Smooth muscle cell of the brain vasculature (primary cell): ENCODE measurements at places on chromosomes 12 and 14.

- no peak for DNase-seq
Observed at GRCh38 chr14:58785701-58786100, 147.9 kb downstream of the DACT1 start.

DNA sequence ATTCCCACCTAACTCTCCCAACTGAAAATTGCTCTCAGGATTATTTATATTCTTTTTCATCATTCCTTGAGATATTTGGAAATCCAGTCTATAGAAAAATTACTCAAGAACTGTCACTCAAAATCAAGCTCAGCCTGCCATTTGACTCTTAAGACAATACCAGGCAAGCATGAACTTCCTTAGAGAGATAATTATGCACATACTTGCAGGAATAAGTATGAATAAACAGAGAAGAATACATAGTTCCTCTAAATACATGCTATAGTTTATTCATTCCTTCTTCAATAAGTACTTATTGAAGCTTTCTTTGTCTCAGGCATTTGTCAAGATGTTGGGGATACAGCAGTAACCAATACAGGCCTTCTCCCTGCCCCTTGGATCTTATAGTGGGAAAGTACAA lies 154.1 kb downstream of the SRGAP1 start:
- DNase-seq: no peak

DNA sequence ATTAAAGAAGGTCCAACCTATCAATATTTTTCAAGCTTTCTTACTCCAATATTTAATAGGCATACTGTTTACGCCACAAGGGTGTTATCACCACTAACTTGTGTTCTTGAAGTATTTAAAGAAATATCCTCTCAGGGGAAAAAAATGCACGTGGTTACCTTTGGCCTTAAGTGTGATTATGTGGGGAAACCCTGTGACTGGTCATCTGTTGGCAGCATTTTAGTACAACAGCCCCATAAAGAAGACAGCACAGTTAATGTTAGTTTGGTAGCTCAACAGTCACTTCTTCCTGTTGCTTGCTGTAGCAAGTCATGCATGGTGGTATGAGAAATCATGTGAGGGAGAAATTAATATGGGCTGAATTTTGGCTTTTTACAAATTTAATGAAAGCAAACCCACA lies 1021.5 kb upstream of the TMEM132C start:
- no peak for DNase-seq

- no peak for DNase-seq
Observed at GRCh38 chr12:3398196-3398789, 92.7 kb upstream of the PRMT8 start.

- DNase-seq: no peak
Observed at GRCh38 chr12:119828300-119828699, 48.8 kb downstream of the CIT start.

DNA sequence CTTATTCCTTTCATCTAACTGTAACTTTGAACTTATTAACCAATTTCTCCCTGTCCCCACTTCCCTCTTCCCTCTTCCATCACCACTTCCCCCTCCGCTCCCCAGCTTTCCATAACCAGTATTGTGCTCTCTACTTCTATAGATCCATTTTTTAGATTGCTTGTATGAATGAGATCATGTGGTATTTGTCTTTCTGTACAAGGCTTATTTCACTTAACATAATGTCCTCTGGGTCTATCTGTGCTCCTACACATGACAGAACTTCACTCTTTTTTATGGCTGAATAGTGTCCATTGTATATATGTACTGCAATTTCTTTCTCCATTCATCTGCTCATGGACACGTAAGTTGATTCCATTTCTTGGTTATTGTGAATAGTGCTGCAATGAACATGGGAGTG lies 14.4 kb downstream of the ERP27 start:
- no peak for DNase-seq

GRCh38 chr12:95116341-95116740 lies 42.9 kb upstream of the NR2C1 start:
- DNase-seq: no peak

- no peak for DNase-seq
Observed at GRCh38 chr12:19855851-19856250, 416.6 kb downstream of the AEBP2 start.

DNA sequence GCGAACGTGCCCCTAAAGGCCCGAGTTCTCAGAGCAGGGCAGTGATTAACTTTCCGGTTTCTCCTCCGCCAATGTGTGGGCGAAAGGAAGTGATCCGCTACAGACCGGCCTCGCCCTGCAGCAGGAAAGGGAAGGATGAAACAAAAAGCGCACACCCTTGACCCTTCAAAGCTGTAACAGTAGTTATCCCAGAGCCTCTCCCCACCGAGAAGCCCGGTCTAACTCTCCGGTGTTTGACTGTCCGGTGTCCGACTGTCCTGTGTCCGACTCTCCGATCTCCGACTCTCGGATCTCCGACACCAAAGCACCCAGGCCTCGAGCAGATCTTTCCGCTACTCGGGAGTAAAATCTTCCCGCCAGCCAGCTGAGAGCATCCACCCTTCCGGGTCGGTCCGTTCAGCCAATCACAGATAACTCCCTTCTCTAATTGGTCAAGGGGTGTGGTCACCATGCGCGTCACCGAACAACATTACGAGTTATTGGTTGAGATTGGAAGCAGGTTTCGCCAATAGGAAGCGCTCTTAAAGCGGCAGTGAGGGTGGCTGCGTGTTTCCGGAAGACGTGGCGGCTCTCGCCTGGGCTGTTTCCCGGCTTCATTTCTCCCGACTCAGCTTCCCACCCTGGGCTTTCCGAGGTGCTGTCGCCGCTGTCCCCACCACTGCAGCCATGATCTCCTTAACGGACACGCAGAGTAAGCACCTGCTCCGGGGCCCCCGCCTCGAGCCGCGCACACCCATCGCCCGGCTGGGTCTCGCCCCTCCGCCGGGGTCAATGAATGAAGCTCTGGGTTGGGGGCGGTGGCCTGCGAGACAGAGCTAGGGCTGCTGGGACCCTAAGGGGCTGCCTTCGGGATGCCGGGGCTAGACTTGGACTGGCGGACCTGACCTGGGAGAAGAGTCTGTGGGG lies at the start of the genes GOLT1B and RECQL:
TSS of gene GOLT1B (plus strand) at position 532 of the 906 bp plus-strand sequence. CDS start at position 667, 135 bp downstream.
TSS of gene RECQL (minus strand) at position 378 of the 906 bp plus-strand sequence. CDS start 2,065 bp downstream, outside the sequence.
- DNase-seq: peak; percentile 96

DNA sequence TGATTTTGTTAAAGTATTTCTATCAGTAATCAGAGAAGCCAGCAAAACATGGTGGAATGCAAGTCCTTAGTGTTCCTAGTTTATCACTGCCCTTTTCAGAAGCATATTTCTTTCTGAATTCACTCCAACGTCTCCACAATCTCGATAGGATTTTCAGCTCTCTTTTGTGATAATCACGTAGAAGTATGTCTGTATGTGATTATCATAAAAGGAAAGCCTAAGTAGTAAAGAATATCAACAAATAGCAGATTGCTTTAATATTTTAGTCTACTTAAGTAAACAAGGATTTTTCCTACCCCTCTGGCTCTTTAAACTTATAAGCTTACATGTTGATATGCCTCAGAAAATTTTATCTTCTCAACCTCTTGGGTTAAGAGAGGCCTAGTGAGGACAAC lies 147.4 kb upstream of the NUDT4 start:
- DNase-seq: no peak

GRCh38 chr12:111448266-111448830 lies 42.6 kb downstream of the SH2B3 start:
- DNase-seq: no peak

- DNase-seq: no peak
Observed at GRCh38 chr14:64844969-64845536, 34.7 kb downstream of the SPTB start.

DNA sequence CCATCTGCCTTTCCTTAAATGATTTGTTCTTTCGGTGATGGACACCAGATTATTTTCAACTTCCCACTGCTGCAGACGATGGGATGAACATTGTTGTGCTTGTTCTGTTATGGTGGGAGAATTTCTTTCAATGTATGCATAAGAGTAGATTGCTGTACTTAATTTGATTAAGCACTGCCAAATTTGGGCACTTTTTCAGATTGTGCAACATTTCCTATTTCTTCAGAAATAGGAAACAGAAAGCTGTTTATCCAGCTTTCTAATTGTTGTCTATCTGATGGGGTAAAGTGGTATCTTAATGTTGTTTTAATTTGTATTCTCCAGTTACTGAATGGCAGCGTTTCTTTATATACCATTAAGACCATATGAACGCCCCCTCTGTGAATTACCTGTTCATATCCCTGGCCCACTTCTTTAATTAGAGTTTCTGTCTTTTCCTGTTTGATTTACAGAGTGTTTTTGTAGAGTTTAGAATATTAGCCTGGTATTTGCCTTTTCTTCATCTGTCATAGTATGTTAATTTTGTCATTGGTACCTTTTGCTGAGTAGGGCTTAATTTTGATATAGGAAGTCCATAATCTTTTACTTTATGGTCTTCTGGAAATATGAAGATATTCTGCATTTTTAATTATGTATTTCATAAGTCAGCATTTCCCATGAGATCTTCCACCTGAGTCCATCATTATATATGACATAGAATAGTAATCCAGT lies 59.6 kb downstream of the DIP2B start:
- no peak for DNase-seq

GRCh38 chr12:58711974-58712373 lies 208.3 kb downstream of the LRIG3 start:
- peak; percentile 17 for DNase-seq

GRCh38 chr14:104086210-104086660 lies 735 bp downstream of the ASPG start:
- no peak for DNase-seq

GRCh38 chr14:39176263-39177167 lies 1.5 kb downstream of the PNN start:
- no peak for DNase-seq

DNA sequence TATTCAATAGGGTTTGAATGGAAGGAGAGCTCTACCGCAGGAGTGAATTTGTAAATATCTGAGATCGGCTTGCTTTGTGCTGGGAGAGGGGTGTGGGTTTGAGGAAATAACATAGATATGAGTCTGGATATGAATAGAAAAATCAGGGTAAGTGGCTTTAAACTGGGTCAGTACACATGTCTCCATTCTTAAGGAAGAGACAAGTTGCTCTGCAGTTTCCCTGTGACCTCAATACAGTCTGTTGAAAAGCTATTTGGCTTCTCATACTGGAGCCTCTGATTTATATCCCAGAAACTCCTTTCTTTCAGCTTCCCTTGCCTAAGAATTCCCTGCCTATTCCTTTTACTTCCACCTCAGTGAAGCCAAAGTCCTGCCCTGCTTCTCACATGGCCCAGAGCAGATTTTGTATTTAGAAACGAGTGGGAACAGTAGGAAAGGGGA lies 153.5 kb upstream of the ATF7IP start:
- no peak for DNase-seq

DNA sequence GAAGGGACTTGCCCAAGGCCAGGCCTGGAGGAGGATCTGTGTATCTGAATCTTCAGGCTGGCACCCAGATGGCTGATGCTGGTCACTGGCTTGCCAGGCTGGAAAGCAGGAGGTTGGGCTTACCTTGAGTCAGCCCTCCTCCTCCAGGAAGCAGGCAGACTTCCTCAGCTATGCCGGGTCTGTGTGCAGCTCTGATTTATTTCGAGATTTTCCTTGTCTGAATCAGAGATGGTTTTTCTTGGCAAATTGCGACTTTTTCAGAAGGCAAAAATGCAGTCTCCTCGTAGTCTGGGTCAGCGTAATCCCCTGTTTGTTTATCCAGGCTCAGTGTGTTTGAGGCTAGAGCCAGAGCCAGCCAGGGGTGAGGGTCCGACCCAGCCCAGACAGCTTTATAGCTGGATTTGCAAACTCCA lies 48.9 kb downstream of the SMOC1 start:
- no peak for DNase-seq

- DNase-seq: no peak
Observed at GRCh38 chr14:34331728-34332623, 130.1 kb downstream of the SPTSSA start.

GRCh38 chr14:85224241-85224640 lies 305.7 kb upstream of the FLRT2 start:
- no peak for DNase-seq

GRCh38 chr12:52441320-52441911 lies 7.2 kb upstream of the KRT75 start:
- DNase-seq: no peak

GRCh38 chr12:115440438-115440837 lies 756.5 kb upstream of the TBX3 start:
- DNase-seq: peak; percentile 17

GRCh38 chr12:82746668-82747067 lies 60.0 kb downstream of the TMTC2 start:
- DNase-seq: no peak

DNA sequence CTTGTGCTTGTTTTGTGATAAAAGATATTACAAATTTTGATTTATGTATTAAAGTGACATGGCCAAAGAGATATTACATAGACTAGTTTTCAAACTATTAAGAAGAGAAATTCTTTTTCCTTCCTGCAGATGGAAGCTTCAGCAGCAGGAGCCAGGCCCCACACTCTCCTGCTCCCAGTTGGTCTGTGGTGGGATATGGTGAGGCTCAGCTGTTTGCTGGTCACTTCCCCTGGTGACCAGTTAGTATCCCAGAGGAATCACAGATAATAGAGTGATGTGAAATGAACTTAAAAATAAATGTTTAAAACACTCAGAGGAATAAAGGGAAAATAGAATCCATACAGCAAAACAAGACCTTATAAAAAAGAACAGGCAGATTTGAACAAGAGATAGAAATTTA lies 154.7 kb downstream of the KTN1 start:
- no peak for DNase-seq

- no peak for DNase-seq
Observed at GRCh38 chr12:52401526-52401925, 4.6 kb downstream of the KRT82 start.

GRCh38 chr12:74776378-74776777 lies 238.7 kb downstream of the ATXN7L3B start:
- no peak for DNase-seq

- no peak for DNase-seq
Observed at GRCh38 chr12:47990351-47991105, 13.7 kb downstream of the COL2A1 start.

GRCh38 chr12:1630133-1630826 lies 1.2 kb downstream of the WNT5B start:
- DNase-seq: no peak

DNA sequence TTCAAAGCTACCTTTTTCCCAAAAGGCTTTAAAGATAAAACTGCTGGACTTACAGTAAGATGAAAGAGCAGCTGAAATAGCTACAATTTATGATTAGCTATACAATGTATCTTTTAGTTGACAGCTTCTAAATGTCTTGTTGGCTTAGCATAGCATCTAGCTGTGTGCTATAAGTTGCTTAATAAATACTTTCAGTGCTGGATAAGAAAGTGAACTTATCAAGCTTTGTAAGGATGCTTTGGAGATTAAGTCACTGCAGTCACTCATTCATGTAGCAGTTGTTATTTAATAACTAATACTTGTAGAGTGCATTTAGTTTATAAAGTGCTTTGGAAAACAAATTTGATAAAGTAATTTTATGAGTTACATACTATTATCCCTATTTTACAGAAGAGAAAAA lies 14.6 kb downstream of the CFAP54 start:
- no peak for DNase-seq

DNA sequence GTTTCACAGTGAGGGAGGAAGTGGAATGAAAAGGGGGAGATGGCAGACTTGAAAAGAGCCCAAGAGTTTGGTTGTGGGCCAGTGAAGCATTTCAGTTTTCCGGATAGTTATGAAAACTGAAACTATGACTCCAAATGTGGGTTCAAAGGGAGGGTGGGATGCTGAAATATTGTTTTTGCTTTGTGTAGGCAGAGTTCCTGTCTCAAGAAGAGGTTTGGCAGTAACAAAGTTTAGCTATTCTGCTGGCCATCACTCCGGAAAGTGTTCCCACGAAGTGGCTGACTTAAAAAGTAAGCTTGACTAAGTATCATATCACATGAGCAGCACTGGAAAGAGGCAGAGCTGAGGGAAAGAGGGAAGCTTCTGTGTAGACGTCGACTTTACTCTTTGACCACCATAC lies 85.2 kb downstream of the CAND1 start:
- DNase-seq: no peak

- no peak for DNase-seq
Observed at GRCh38 chr12:131640525-131640924, 70.4 kb upstream of the SFSWAP start.
